ENCODE measurements at places on chromosomes 2 and 18.

DNA sequence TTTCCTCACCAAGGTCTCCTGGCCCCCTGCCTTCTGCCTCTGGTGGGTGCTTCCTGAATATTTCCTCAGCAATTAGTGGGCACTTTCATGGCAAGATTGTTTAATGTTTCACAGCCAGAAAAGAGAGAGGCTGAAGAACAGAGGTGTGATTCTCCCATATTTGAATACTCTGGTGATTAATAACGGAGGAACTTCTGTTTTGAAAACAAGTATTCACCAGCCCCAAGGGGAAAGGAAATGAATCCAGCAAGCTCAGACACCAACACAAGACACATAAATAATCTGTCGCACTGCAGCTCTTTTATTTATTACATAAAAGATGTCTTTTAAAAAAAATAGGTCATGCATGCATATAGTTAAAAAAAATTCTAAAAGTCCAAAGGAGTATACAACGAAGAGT is 57.7 kb downstream of the MRPL35 start:
- DNase-seq: no peak

- no peak for DNase-seq
Measured at GRCh38 chr2:47016172-47016913, 100.7 kb upstream of the MCFD2 start.

DNA sequence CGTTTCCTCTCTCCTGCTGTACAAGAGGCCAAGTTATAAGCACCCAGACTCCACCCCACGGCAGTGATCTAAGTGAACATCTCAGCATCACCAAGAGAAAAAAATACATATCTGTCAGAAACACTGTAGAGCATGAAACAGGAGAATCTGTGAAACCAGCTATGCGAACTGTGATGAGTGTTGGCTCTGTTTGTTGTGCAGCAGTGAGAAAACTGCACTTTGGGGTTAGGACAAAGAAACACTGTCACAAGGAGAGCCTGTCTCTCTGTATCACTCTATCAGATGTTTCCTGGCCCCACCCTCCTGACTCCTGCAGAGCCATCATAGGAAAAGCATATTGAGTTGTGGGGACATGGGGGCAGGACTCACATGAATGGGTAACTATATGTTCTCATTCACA is 87.1 kb downstream of the LAMA3 start:
- no peak for DNase-seq

DNA sequence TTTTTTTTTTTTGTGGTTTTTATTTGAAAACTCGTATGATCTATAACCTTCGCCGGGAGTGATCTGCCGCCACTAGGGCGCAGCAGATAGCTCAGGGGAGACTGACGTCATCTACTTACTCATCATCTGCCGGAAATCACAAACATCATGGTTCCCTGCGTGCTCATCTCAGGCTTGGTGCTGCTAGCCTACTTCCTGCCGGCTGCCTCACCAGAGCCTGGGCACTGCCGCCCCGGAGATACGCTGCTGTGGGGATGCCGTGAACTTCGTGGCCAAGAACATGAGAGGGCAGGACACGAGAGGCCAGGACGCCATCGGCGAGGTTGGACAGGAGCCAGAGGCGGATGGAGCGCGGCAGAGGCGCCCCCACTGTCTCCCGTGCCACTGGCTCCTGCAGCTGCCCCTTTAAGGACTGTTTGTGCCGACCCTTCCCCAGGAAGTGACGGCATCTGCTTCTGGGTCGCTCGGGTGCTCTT is 68.8 kb downstream of the DOK6 start:
- peak; percentile 5 for DNase-seq

DNA sequence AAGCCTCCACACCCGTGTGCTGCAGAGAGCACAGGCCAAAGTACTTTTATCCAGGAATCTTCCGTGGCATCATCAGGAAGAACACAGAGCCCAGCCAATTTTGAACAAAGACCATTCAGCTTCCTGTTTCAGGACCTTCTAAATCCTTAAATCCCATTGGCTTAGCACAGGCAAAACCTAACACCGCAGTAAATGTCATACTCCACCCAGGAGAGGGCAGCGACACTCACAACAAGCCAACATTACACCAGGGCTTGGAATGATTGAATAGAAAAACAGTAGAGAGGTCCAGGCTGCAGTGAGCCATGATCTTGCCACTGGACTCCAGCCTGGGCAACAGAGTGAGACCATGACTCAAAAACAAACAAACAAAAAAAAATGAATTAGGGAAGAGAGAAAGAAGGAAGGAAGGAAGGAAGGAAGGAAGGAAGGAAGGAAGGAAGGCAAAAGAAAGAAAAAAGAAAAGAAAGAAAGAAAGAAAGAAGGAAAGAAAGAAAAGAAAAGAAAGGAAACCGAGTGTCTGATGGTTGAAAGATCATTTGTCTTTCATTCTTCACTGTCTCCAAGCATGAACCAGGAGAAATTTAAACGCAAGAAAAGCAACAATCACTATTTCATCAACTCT is 144.6 kb upstream of the SATB2 start:
- DNase-seq: no peak

DNA sequence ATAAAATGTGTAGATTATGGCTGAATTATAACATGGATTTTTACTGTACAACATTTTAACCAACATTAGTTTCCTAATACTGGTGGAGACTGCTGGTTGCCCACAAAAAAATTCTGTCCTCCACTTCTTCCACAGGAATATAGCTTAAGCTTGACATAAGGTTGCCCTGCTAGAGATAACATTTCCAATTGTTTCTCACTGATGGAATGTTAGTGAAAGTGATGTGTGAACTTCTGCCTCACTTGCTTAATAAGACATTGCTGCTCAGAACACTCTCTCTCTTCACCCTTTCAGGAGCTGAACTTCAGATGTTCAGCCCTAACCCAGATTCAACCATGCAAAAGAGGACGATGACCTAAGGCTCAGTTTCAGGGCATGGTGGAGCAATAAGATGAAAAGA is 2.7 kb upstream of the SGPP2 start:
- DNase-seq: no peak

GRCh38 chr2:178394859-178395258 is 56.1 kb downstream of the PRKRA start:
- no peak for DNase-seq

DNA sequence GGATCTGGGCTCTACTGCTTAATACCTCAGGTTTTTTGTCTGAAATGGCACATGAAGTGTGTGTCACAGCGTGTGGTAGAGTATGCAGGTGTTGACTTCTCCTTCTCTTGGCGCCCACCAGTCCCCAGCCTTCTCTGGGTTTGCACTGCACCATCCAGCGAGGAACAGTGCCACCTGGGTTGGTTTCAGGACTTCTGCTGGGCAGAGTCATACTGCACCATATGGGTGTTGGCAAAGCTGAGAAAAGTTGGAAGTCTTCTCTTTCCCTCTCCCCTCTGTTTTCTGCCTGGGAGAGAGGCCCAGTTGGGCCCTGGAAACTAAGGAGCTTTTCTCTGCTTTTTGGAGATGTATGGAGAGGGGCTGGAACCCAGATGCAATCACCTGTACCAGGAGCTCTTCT is 43.8 kb downstream of the TMEM185B start:
- DNase-seq: no peak

DNA sequence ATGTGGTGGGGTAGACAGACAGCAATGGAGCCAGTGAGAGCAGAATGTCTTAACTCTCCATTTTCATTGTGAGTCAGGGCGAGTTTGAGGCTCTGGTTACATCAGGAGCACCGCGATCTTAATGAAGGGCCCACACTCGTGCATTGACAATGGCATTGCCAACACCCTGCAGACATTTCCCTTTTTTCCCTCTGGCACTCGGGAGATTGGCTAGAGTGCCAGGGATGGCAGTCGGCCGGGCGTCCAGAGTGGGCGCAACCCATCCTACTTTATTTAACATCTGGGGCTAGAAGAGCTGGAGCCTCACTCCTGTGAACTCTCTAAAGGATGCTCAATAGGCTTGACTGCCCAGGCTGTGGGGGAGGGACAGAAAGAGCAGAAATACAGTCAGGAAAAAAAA is 9.7 kb downstream of the PROKR1 start:
- DNase-seq: no peak

GRCh38 chr2:232170396-232170795 is 208.2 kb upstream of the ALPP start:
- no peak for DNase-seq

DNA sequence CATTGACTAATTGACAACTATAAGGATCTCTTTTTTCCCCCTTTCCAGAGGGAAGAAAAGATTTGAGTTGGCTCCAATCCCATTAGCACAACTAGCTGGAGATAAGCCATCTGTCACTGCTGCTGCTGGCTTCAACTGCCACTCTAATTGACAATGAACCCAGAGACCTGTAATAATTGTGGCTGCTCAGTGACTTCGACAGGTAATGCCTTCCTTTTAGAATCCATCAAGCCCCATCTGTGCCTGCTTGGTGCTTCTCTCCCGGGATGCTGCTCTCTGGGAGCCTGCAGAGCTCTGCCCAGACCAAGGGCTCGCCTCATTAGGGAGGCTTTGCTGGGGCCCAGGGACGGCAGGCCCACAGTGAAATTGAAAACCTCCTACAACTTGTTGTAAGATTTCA is 376.7 kb upstream of the SOX11 start:
- DNase-seq: no peak

DNA sequence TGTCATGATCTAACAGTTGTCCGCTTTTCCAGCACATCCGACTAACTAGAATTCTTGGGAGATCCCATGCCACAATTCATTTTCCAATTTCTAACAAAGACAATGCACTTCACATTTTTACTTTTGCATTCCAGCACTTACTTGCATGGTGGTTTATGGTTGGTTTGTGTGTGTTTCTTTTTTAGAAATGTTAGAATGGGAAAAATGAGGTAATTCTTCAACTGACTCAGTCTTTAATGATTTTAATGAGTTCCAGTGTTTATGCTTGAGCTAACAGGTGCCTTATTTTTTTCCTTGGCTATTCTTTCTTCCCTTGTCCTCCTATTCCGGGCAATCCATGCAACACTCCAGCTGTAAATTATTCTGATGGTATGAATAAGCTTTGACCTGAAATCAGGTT is 46.4 kb downstream of the SLC8A1 start:
- DNase-seq: no peak

- DNase-seq: no peak
Measured at GRCh38 chr2:217666338-217666737, 336.5 kb downstream of the TNS1 start.

DNA sequence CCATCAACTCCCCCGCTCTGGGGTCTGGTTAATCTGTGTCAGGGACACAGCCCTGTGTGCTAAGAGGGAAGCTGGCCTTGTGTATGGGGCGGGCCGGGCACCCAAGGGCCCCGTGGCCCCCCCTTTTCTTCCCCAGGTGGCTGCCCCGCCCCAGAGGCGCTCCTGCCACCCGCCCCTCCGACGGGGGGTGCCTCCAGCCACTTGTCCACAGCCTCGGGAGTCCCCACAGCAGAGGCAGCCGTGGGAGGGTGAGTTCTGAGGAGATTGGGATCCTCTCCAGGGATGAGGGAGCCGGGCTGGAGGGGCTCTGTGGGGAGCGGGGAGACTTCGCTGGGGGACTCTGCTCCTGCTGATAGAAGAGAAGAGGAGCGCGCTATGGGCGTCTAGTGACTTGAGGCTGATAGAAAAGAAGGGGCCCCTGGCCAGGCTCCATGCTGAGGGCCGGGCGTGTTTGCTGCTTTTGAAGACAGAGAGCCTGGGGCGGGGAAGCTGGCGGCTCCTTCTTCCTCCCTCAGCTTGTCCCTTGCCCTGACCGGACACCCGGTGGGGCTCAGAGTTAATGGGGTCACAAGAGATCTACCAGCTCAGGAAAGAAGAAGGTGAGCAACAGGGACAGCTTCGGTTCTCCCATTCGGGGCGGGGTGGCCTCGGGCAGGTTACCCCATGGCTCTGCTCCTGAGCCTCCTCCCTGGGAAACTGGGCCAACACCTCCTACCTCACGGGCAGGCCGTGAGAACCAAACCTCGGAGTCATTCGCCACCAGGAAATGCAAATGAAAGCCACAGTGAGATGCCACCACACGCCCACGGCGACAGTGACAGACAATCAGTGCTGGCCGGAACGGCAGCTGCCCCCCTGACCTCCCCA is 89.4 kb upstream of the TAF1B start:
- no peak for DNase-seq

- DNase-seq: no peak
Measured at GRCh38 chr2:176812246-176812775, 400.3 kb upstream of the HNRNPA3 start.
